ENCODE measurements at places on chromosomes 12 and 14. TPM values are rescaled to one million over a fixed set of nuclear protein-coding genes. Genes with fewer than 3 reads are reported as not detected.
A peak's percentile ranks its signal among the peaks of the same experiment; 100 is the strongest.

The HOTAIR gene
- total RNA-seq, result not detected

The BEGAIN gene
- 1.3 TPM for total RNA-seq

The OAS1 gene
- 0.27 TPM for total RNA-seq

The NCAPD2 gene
- total RNA-seq, result 131 TPM

The DBX2 gene
- total RNA-seq, result 0.27 TPM

The TMEM119 gene
- total RNA-seq, result 0.20 TPM

- peak; percentile 59 for DNase-seq
- H3K27ac ChIP-seq, result no peak overlapping the region
- H3K4me3 ChIP-seq, result no peak overlapping the region
Observed at GRCh38 chr14:22981876-22982476, 375 bp downstream of the AJUBA start.

DNA sequence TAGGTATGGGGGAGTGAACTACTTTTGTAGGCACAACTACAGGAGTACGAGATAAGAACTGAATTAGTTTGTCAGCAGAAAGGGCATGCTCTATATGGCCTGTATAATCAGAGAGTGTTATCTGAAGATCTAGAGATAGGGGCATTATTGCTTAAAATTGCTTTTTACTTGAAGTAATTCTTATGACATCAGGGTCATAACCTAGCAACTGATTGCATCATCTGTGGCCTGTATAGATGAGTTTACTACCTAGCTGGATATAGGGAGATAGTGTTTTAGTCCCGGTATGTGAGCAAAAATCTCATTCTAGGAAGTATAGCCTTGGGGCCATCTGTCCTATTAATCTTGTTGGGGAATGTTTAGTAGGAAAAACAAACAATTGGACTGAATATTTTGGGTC, 142.7 kb downstream of the TMEM117 start:
- peaks cover 12% of the 10 kb centered on the region for H3K4me1 ChIP-seq
- peaks cover 65% of the 10 kb centered on the region for H3K36me3 ChIP-seq
- no peak overlapping the region for H3K4me3 ChIP-seq
- H3K27ac ChIP-seq, result no peak overlapping the region

DNA sequence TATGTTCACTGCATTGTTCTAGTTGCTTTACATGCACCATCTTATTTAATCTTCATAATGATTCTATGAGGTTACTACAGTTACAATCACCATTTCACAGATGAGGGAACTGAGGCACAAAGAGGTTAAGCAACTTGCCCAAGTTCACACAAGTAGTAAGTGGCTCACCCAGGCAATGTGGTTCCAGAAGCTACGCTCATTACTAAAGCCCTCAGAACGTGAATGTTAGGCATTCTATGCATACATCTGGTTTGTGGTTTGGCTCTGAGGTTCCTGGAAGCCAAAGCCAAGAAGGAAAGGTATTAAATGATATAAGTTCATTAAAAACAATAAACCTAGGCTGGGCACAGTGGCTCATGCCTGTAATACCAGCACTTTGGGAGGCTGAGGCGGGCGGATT, 14.4 kb upstream of the VRTN start:
- H3K27me3 ChIP-seq, result no peaks in the 10 kb centered on the region
- DNase-seq, result no peak
- no peaks in the 10 kb centered on the region for H3K36me3 ChIP-seq
- H3K4me3 ChIP-seq, result no peak overlapping the region

DNA sequence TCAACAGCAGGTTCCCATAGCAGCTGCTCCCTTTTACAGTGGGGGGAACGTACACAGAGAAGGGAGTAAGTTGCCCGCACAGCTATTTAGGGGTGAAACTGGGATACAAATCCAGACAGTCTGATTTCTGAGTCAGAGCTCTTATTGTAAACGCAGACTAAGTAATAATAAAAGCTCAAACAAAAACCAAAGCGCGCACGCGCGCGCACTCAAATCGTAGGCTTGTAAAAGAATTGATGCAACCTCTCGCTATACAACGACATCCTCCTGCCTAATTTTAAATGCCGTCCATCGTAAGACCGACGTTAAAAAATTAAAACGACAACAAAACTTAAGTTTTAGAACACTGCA, 747 bp upstream of the DACT1 start:
- peak overlapping the region; percentile 84 for H3K4me3 ChIP-seq
- H3K27ac ChIP-seq, result peak overlapping the region; percentile 71
- no peak for DNase-seq
- peaks cover 13% of the 10 kb centered on the region for H3K36me3 ChIP-seq
- peaks cover 27% of the 10 kb centered on the region for H3K27me3 ChIP-seq

DNA sequence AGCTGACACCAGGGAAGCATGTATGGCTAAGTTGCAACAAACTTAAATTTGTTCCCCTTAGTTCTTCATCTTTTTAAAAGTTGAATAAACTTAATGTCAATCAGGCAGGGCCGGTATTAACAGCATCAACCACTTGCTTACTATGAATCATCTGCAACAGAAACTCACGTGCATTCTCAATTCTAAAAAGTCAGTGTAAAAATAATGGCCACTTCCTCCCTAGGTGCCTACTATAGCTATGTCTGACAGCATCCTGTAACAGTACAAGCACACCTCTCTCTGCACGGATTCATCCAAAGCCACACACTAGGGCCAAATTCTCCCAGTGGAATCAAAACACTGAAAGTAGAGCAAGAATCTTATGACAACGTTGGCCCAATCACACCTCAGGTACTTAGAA, 48.6 kb downstream of the PPP1R36 start:
- DNase-seq, result no peak
- no peaks in the 10 kb centered on the region for H3K4me1 ChIP-seq
- H3K27me3 ChIP-seq, result no peaks in the 10 kb centered on the region
- H3K27ac ChIP-seq, result no peak overlapping the region

DNA sequence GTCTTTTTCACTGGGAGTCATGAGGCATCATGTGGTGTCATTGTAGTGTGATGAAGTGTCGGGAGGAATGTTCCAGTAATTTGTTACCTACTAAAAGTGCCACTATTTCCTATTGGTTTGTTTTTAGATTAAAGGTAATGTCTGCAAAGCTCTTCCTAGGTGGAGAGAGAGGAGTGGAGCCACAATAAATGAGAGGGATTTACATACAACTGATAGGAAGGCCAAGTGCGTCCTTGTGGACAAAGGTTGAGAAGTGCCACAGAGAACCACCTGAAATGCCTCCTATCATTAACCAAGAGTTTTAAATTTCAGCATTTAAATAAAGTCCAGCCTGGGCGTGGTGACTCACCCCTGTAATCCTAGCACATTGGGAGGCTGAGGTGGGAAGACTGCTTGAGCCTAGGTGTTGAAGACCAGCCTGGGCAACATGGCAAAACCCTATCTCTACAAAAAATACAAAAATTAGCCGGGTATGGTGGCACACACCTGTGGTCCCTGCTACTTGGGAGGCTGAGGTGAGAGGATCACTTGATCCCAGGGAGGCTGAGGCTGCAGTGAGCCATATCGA, 2.5 kb upstream of the SNX6 start:
- peaks cover 3% of the 10 kb centered on the region for H3K36me3 ChIP-seq
- H3K27ac ChIP-seq, result no peak overlapping the region
- H3K27me3 ChIP-seq, result peaks cover 7% of the 10 kb centered on the region

- H3K4me3 ChIP-seq, result no peak overlapping the region
- H3K27ac ChIP-seq, result no peak overlapping the region
- DNase-seq, result no peak
- H3K27me3 ChIP-seq, result no peaks in the 10 kb centered on the region
- H3K4me1 ChIP-seq, result peaks cover 14% of the 10 kb centered on the region
Observed at GRCh38 chr12:115149685-115150378, 465.9 kb upstream of the TBX3 start.

GRCh38 chr14:76472199-76472723, 96.3 kb downstream of the ESRRB start:
- no peaks in the 10 kb centered on the region for H3K36me3 ChIP-seq
- H3K27ac ChIP-seq, result no peak overlapping the region
- H3K4me3 ChIP-seq, result no peak overlapping the region
- DNase-seq, result no peak
- peaks cover 6% of the 10 kb centered on the region for H3K4me1 ChIP-seq

- H3K27me3 ChIP-seq, result no peaks in the 10 kb centered on the region
- H3K27ac ChIP-seq, result peak overlapping the region; percentile 68
- no peak overlapping the region for H3K4me3 ChIP-seq
- no peak for DNase-seq
- H3K4me1 ChIP-seq, result peaks cover 56% of the 10 kb centered on the region
Observed at GRCh38 chr12:19200261-19200660, 70.7 kb downstream of the PLEKHA5 start.

- peak overlapping the region; percentile 61 for H3K4me3 ChIP-seq
- H3K36me3 ChIP-seq, result peaks cover 5% of the 10 kb centered on the region
- H3K4me1 ChIP-seq, result peaks cover 26% of the 10 kb centered on the region
- peaks cover 18% of the 10 kb centered on the region for H3K27me3 ChIP-seq
- H3K27ac ChIP-seq, result no peak overlapping the region
- DNase-seq, result peak; percentile 48
Observed at GRCh38 chr12:119989361-119989730, 310 bp downstream of the BICDL1 start.

DNA sequence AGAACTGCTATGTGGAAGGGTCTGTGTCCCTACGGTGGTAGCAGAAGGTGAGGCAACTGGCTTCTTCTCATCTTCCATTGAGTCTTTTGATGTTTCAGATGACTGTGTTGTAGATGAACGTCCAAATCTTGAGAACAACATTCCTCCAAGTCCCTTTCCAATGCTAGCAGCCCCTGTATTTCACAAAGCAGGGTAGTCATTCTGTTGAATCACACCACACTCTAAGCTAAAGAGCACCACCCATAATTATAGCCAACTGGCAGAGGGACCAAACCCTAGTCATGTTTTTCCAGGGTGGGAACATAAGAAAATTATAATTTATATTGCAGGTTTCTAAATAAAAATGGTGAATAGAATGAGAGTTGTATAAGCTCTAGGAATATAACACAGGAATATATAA, 98.7 kb downstream of the DDHD1 start:
- H3K4me1 ChIP-seq, result no peaks in the 10 kb centered on the region
- no peak overlapping the region for H3K4me3 ChIP-seq
- no peaks in the 10 kb centered on the region for H3K27me3 ChIP-seq
- no peak for DNase-seq
- H3K27ac ChIP-seq, result no peak overlapping the region
- peaks cover 3% of the 10 kb centered on the region for H3K36me3 ChIP-seq

DNA sequence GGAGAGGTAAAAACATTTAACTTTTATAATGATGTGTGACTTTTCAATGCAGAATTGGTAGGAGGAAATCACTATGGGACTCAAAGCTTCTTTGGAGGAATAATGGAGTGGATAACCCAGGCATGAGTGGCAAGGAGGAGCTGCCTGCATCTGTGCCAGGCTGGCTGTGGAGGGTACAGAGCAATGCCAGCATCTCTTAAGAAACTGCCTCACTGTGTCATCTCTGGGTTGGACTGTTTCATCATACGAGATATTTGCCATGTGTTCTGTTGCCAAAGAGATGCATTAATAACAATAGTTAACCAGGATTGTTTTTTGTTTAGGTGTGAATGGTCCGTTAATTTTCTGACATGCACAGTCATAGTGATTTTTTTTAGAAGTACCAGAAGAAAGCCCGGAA, 183.7 kb upstream of the NTF3 start:
- peaks cover 3% of the 10 kb centered on the region for H3K36me3 ChIP-seq
- 0 out of 2 replicates have a peak, but pooled peaks cover 5% of the 10 kb centered on the region for H3K27me3 ChIP-seq
- H3K4me3 ChIP-seq, result no peak overlapping the region
